ENCODE measurements at places on chromosomes 1 and 21. TPM values are rescaled to one million over a fixed set of nuclear protein-coding genes. Genes with fewer than 3 reads are reported as not detected.

DNA sequence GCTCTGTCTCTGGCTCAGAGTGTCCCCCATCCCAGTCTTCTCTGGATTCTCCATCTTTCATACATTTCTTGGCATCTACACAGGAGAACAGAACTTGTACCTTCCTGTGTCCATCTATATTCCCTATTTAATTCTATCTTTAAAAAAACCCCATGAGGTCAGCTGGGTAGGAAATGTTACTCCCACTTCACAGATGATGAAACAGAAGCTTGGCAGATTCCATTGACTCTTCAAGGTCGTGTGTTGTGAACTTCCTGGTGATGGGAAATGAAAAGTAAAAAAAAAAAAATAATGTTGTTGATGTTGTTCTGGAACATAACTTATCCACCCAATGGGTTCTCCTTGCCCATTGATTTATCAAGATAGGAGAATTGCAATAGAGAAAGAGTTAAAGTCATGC lies 8.9 kb downstream of the CHI3L2 start:
- no peaks in the 10 kb centered on the region for H3K27me3 ChIP-seq
- no peak for DNase-seq
- H3K36me3 ChIP-seq: no peaks in the 10 kb centered on the region

The NHLH1 gene
- 0.13 TPM for polyA plus RNA-seq

- no peak overlapping the region for H3K4me3 ChIP-seq
- peaks cover 17% of the 10 kb centered on the region for H3K36me3 ChIP-seq
- no peaks in the 10 kb centered on the region for H3K27me3 ChIP-seq
- no peak for DNase-seq
These were observed 145.2 kb downstream of the PGBD5 start for GRCh38 chr1:230280906-230281413.

The ATP1A2 gene
- polyA plus RNA-seq: not detected

GRCh38 chr1:233647073-233647472 lies 33.2 kb downstream of the KCNK1 start:
- H3K36me3 ChIP-seq: peaks cover under 1% of the 10 kb centered on the region

GRCh38 chr1:106961646-106962045 lies 94.8 kb upstream of the PRMT6 start:
- no peaks in the 10 kb centered on the region for H3K36me3 ChIP-seq
- no peak overlapping the region for H3K27ac ChIP-seq
- H3K4me3 ChIP-seq: no peak overlapping the region
- H3K27me3 ChIP-seq: no peaks in the 10 kb centered on the region

DNA sequence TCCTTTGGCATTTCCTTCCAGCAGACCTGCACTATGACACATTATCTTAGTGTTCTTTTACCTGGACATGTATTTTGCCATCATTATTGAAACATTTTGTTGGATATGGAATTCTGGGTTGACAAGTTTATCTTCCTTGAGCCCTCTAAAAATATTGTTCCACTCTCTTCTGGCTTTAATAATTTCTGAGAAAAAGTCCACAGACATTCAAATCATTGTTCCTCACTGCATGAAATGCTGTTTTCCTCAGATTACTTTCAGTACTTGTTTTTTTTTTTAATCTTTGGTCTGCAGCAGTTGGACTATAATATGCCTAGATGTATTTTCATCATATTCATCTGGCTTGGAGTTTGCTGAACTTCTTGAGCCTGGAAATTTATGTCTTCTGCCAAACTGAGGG lies 88.7 kb downstream of the HLCS start:
- no peaks in the 10 kb centered on the region for H3K27me3 ChIP-seq
- no peaks in the 10 kb centered on the region for H3K4me1 ChIP-seq
- no peak overlapping the region for H3K27ac ChIP-seq
- no peak for DNase-seq
- no peaks in the 10 kb centered on the region for H3K36me3 ChIP-seq

DNA sequence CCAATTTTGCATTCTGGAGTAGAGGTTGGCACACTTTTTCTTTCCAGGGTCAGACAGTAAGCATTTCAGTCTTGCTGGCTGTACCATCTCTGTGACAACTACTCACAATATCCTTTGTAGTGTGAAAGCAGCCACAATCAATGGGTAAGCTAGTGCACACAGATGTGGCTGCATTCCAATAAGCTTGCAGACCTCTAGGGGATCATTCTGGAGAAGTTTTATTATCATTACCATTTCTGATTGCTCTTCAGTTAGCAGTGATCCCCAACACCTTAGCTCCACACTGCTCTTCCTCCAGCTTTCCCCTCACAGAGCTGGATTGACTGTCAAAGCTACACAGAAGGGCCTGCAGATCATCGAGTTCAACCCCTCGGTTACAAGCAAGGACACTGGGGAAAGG lies 9.1 kb downstream of the RXRG start:
- no peak overlapping the region for H3K4me3 ChIP-seq
- H3K4me1 ChIP-seq: no peaks in the 10 kb centered on the region
- no peak for DNase-seq

The LCE2A gene
- polyA plus RNA-seq: 0.12 TPM

The IGSF9 gene
- 5.8 TPM for polyA plus RNA-seq

GRCh38 chr1:167775178-167775577 lies 53.4 kb downstream of the MPZL1 start:
- H3K36me3 ChIP-seq: peaks cover 38% of the 10 kb centered on the region
- no peak for DNase-seq
- peak overlapping the region; percentile 75 for H3K27ac ChIP-seq

- no peak overlapping the region for H3K27ac ChIP-seq
- H3K27me3 ChIP-seq: no peaks in the 10 kb centered on the region
- H3K36me3 ChIP-seq: no peaks in the 10 kb centered on the region
These were observed 690.7 kb downstream of the ADGRL2 start for GRCh38 chr1:82491301-82492048.

The SPRR1A gene
- 35.0 TPM for polyA plus RNA-seq

The IFI44L gene
- 13.9 TPM for polyA plus RNA-seq

DNA sequence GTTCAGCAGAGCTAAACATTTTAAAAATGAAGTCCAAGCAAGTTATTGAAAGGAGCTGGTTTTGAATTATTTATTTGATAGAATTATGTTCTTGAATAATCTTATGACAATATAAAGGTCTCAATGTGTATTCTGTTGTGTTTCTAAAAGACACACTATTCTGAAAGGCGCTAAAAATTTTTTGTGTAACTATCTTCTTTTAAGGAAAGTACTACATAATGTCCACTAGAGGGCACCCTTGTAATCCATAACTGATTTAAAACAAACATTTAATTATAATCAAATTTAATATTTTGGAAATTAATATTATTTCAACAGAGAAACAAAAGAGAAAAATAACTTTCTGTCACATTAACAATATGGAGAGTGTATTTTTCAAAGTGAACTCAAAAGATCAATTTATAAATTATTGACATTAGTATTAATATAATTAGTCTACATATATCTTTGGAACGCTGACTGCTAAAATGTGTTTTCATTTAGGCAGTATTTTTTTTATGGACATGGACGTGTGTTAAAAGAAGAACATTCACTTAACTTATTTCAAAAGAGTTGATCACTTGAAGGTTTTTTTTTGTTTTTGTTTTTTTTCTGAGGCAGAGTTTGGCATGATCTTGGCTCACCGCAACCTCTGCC lies 248.4 kb downstream of the DENND1B start:
- no peak overlapping the region for H3K4me3 ChIP-seq
- no peaks in the 10 kb centered on the region for H3K4me1 ChIP-seq
- no peak for DNase-seq
- H3K36me3 ChIP-seq: no peaks in the 10 kb centered on the region

The TMEM52 gene
- polyA plus RNA-seq: 0.10 TPM

The CBR3 gene
- 0.70 TPM for polyA plus RNA-seq

- H3K36me3 ChIP-seq: no peaks in the 10 kb centered on the region
- no peak for DNase-seq
- no peak overlapping the region for H3K4me3 ChIP-seq
- H3K4me1 ChIP-seq: no peaks in the 10 kb centered on the region
These were observed 25.9 kb downstream of the ATG4C start for GRCh38 chr1:62809788-62810187.

Measured in keratinocyte (primary cell).